ENCODE measurements at places on chromosomes 6 and 20.

DNA sequence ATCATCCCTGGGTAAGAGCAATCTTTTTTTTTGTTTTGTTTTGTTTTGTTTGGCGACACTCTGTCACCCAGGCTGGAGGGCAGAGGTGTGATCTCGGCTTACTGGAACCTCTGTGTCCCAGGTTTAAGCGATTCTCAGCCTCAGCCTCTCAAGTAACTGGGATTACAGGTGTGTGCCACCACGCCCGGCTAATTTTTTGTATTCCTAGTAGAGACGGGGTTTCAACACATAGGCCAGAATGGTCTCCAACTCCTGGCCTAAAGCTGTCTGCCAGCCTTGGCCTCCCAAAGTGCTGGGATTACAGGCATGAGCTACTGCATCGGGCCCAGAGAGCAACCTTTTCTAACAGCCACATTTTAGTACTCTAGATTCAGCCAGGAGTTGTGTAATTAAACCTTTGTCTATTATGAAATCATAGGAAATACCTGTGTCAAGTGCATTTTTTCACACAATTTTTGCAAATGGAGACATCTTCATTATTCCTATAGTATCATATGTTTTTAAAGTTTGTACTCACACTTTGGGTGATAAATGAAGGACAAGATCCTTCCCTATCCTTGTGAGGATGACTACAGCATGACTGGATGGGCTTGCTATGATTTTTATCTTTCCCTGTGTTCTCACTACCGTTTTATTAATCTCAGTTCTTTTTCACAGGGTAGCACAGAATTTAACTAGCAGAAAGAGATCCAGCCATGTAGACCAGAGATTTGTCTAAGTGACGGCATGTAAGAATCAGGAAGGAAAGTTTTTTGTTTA is 82.6 kb downstream of the OR2B2 start:
- H3K36me3 ChIP-seq, result peaks cover 5% of the 10 kb centered on the region
- H3K4me1 ChIP-seq, result peaks cover 37% of the 10 kb centered on the region
- no peak for DNase-seq
- peak overlapping the region; percentile 88 for H3K4me3 ChIP-seq
- no peaks in the 10 kb centered on the region for H3K27me3 ChIP-seq

- H3K27ac ChIP-seq, result no peak overlapping the region
- peaks cover 30% of the 10 kb centered on the region for H3K27me3 ChIP-seq
- H3K36me3 ChIP-seq, result no peaks in the 10 kb centered on the region
- H3K4me1 ChIP-seq, result peaks cover 2% of the 10 kb centered on the region
- no peak overlapping the region for H3K4me3 ChIP-seq
Measured at GRCh38 chr6:148425443-148425842, 82.8 kb downstream of the SASH1 start.

- no peaks in the 10 kb centered on the region for H3K27me3 ChIP-seq
- no peak for DNase-seq
- no peaks in the 10 kb centered on the region for H3K4me1 ChIP-seq
- H3K27ac ChIP-seq, result no peak overlapping the region
Measured at GRCh38 chr6:161486361-161487216, 212.7 kb upstream of the AGPAT4 start.

DNA sequence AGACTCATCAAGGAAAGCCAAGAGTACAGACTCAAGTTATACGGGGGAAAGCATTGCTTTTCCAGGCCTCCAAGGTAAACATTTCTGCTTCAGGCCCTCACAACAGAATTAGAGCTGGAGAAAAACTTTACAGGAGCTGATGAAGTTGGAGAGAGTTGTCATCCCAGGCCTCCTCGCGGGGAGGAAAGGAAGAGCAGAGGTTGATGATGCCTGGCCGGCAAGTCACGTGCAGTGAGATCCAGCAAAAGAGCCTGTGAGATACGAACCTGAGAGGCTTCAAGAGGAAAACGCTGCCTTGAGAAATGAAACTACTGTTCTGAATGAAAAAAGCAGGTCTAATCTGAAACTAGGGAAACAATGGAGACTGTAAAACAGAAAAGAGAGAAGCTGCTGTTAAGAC is 122.9 kb downstream of the FAM120B start:
- H3K27me3 ChIP-seq, result peaks cover 21% of the 10 kb centered on the region
- no peak overlapping the region for H3K27ac ChIP-seq
- H3K36me3 ChIP-seq, result no peaks in the 10 kb centered on the region

GRCh38 chr20:1326031-1326930 is 2.7 kb downstream of the SDCBP2 start:
- DNase-seq, result no peak
- H3K27me3 ChIP-seq, result no peaks in the 10 kb centered on the region
- no peak overlapping the region for H3K4me3 ChIP-seq
- H3K27ac ChIP-seq, result no peak overlapping the region
- peaks cover 12% of the 10 kb centered on the region for H3K36me3 ChIP-seq
